NCI-H2107 (cell line): ENCODE measurements at places on chromosomes 4 and X.

GRCh38 chr4:74056858-74057562 lies 18.5 kb upstream of the CXCL3 start:
- DNase-seq, result no peak

GRCh38 chr4:7673121-7673520 lies 238.4 kb upstream of the PSAPL1 start:
- DNase-seq, result no peak

DNA sequence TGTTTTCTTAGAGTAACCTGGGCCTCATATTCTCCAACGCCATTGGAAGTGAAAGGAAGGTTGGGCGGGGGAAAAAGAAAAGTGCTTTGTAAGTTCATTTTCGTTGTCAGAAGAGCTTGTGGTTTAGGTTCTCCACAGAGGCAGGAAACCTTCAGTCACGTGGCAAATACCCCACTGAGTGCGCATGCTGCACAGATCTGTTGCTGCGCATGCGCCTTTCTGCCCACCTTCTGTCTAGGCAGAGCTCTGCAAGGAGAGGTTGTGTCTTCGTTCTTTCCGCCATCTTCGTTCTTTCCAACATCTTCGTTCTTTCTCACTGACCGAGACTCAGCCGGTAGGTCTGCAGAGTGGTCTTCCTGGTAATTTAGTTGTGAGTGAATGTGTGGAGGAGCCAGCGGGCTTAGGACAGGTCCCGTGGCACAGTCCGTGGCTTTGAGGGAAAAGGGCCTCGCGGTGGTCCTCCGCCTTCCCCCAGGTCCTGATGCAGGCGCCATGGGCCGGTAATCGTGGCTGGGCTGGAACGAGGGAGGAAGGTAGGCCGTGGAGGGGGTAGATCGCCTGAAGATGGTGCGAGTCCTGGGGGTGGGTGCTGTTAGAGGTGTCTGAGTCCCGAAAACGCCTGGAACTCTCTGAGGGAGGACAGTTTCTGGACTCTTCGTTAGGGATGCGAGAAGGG lies at the start of gene PAGE5:
PAGE5 (plus strand) TSS at position 228 of the 676 bp plus-strand sequence. CDS start 1,037 bp downstream, outside the sequence.
- no peak for DNase-seq

DNA sequence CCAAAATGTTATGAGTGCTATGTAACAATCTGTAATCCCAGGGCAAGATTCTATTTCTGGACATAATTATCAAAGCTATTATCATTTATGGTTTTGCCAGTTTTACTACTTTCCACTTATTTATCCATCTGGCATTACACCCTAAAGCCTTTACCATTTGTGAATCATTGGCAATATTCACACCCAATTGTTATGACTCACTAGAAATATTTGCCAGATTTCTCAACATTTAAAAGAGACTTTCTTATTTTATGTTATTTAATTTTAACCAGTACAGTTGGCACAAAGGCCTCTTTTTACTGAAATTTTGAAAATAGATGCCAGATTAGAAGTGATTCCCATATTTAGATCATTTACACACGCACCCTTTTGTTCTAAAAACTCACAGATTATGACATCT lies 242.7 kb upstream of the WDFY3 start:
- no peak for DNase-seq

DNA sequence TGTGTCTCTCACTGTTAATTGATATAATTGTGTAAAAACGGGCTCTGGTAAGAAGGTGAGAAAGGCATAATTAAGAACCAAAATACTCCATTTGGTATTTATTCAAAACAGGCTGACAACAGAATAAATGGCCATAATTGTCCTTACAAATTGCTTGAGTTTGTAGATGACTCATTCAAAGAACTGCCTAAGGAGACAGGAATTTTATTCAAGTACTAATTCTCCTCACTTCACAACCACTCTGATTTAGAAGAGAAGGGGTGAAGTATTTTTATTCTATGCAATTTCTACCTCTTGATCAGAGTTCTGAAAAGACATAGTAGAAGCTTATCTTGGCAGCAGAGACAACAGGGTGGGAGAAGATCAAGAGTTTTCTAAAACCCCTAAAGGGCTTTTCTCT lies 43.1 kb downstream of the ATP11C start:
- no peak for DNase-seq

DNA sequence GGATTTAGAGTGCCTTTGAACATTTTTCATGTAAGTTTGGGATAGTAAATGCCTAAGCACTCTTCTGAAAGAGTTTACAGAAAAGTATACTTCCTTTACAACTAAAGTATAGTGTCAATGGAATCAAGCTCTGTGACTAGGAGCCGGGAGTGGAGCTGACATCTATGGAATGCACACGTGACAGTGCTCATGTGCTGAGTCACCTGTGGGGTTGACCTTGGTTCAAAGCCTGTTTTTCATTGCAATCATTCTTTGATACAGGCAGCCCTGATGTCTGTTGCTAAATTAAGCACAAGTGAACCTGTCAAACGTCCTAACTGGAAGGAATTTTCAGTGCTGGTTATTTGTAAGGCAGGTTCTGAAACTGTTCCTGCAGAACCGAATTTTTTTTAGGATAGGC lies 82.5 kb downstream of the GPAT3 start:
- DNase-seq, result no peak

DNA sequence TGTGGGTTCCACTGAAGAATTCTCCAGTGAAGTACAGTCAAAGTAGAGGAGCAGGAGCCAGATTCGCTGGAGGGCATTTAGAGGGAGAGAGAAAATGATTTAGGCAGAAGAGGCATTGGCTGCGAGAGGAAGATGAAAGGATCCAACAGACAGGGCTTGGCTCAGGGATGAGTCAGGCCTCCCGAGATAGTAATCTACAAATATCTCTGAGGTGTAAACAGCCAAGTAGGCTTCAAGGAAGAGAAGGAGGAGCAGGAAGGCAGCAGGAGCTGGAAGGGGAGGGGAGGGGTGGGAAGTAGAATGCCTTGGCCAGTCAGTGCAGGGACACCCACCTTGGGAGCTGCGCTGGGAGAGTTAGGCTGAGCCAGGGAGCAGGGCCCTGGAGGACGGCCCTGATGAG lies 55.5 kb downstream of the PJA1 start:
- DNase-seq, result no peak

GRCh38 chr4:8558080-8558960 lies 21.9 kb upstream of the GPR78 start:
- DNase-seq, result no peak

DNA sequence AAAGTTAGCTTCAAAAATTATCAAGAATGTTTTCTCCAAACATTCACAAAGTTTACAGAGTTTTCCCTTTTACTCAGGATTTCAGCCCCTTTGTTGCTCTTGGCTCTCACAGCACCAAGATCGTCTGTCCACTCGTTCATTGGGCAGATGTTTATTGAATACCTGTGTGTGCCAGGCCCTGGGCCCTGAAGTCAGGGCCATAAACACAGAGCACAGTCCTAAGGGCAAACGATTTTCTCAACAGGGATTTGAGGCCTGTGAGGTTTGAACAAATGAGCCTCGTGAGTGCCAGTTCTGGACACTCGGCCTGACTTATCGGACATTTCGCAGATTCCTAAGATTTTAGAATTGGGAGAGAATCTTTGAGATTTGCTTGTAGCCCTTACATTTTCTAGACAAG lies 142.1 kb downstream of the TBL1X start:
- no peak for DNase-seq

DNA sequence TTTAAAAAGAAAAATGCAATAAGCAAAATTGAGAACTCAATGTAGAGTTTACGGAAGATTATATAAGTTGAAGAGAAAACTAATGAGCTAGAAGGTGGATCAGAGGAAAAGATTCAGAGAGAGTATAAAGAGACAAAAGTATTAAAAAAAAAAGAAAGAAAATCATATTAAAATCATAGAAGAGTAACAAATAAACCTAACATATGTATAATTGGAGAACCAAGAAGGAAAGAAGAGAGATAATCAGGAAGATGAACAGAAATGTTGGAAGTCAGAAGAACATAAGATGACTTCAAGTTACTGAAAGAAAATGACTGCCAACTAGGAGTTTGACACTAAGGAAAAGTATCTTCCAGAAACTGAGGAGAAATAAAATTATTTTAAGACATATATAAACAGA lies 34.3 kb upstream of the ANTXR2 start:
- DNase-seq, result no peak

DNA sequence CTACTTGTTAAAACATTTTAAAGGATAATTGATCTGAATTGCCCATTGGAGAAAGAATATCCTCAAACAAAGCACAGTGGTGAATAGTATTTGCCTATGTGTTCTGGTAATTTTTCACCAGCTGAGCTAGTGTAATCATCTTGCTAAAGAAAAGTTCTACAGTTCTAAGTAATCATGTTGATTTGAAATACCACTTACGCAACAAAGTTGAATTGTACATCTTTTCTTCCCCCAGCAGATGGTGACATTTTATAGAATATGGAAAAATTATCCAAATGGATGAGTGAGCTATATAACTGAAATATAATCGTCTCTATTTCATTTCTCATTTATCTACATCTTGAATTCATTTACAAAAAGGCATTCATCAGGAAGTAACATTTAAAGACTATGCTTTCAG lies 9.7 kb upstream of the ZNF674 start:
- DNase-seq, result no peak

DNA sequence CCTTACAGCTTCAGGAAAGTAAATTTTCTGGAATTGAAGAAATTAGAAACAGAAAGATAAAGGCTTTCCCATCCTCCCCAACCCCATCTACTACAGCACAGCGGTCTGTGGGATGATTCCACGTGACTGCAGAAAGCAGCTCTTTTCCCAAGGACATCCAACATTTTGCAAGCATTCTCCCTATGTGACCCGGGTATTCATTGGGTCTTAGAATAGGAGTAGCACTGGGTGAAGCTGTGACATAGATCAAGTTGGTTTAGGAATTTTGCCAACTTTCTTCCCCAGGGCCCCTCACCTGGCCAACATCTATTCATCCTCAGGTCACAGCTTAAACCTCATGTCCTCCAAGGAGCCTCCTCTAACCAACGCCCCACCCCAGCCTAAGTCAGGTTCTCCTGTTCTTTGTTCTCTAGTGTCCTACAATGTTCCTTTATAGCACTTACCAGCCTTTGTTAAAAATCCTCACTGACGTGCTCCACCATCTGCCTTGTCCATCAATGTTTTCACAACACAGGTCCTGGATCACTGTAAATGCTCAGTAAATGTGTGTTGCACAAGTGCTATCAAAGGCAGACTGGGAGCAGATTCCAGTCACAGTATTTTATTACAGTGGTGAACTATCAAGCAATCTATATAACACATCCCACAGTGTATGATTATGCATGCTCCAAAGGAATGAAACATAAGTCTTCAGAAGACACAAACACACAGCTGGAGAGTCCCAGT lies 80.9 kb upstream of the MTM1 start:
- DNase-seq, result no peak

GRCh38 chrX:85391185-85391877 lies 11.9 kb upstream of the POF1B start:
- no peak for DNase-seq

DNA sequence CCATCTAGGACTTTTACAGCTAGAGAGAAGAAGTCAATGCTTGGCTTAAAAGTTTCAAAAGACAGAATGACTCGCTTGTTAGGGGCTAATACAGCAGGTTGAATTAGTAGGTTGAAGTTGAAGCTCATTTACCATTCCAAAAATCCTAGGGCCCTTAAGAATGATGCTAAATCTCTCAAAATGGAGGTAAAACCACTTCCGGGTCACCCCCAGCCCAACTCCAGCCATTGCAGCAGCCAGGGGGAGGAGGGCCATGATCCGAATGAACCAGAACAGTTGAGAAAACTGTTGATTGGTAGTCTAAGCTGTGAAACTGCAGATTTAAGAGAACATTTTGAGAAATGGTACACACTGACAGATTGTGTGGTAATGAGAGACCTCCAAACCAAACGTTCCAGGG lies 245.4 kb downstream of the HNRNPD start:
- DNase-seq, result no peak
